ENCODE measurements at places on chromosomes 5 and 9.

DNA sequence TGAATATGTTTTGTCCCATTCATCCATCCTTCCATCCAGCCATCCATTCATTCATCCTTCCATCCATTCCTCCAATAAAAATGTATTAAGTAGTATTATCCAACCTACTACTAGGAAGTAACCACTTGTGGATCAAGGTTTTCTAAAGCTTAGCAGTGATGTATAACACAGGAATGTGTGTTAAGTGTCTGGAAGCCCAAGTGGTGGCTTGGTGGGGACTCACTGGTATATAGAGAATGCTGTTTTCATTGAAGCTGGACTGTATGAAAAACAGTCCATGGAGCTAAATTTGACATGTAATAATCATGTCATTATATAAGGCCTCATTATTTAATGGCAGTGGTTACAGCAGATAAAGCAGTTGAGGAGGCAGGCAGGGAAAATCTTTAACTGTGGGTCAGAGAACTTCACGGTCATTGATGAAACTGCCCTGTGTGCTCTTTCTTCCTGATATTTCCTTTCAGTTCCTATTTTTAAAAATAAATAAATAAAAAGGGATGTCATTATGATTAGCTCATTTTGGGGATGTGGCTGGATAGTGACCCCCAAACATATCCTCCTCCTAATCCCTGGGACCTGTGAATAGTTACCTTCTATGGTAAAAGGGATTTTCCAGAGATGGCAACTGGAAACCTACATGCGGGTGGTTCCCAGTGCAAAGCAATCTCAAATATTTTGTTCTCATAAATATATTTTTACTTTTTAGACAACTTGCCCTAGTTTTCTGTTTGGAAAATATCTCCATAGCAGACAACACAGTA lies 82.3 kb downstream of the DAPK1 start:
- DNase-seq, result no peak

DNA sequence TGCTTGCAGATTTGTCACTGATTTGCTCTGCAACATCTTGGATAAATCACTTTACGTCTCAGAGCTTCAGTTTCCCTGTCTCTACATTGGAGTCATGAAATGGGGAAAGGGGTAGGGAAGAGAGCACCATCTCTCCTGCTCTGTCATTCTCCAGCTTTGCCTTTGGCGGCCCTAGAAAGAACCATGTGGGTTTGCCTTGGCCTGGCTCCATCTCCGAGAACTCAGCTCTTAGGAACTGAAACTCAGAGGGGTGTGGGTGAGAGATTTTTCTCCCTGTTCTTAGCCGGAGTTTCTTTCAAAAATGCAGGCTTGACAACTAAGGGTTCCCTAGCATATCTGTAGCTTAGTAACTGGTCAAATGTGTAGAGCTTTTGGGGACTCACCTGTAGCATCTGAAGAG lies 123.5 kb downstream of the SMARCA2 start:
- no peak for DNase-seq

DNA sequence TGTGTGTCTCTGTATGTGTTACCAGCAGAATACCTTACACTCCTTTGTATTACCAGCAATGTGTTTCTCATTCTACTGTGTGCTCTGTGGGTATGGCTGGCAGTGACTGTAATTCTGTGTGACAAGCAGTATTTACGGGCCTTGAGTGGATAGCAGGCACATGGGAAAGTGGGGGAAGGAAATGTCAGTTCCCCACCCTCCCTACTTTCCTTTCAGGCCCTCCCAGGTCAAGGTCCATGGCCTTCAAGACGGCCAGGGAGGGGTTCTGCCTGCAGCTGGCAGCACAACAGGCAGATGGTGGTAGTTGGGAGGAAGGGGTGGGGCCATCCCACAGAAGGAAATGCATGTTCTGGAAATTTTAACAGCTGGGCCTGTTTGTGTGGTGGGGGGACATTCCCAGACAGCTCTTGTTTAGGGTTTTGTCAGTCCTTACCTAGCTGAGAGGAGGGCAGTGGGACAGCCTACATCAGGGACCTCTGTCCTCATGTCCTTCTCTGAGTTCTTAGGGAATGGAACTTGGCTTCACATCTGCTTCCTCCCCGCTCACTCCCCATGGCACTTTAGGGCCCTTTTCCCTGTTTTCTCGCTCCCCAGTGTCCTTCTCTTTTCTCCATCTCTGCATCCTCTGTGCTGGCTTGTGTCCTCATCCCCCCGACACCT lies 14.6 kb upstream of the TNIP1 start:
- peak; percentile 53 for DNase-seq

DNA sequence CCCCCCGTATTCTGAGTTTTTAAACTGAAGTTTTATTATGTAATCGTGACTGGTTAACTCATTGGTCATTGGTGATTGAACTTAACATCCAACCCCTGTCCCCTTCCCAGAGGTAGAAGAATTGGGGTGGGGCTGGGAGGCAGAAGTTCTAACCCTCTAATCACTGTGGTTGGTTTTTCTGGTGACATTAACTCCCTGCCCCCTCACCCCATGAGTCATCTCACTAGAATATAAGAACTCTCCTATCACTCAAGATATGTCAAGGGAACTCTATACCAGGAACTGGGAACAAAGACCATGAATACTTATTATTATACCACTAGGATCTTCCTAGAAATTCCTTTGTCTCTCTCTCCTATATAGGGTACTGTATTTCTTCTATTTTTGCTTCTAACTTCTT lies 52.3 kb upstream of the CAVIN4 start:
- DNase-seq, result no peak

DNA sequence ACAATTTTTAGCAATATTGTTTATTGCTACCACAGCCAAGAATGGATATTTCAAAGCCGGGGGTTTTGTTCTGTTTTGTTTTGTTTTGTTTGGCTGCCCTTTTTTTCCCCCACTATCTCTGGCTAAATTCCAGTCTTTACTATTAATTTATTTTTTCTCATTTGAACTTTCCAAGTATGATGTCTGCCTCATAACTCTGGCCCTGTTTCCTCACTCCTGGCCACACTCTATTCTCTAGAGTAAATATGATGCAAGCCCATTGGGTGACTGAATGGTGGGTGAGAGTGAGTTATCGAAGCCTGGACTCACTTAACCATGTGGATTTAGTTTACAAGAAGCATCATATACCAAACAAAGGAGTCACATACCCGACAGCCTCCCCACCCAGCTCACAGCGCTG lies 41.9 kb downstream of the WDR36 start:
- DNase-seq, result no peak

GRCh38 chr5:55344392-55344992 lies 36.7 kb downstream of the MTREX start:
- no peak for DNase-seq

GRCh38 chr5:6861667-6862066 lies 148.4 kb downstream of the TENT4A start:
- DNase-seq, result no peak

DNA sequence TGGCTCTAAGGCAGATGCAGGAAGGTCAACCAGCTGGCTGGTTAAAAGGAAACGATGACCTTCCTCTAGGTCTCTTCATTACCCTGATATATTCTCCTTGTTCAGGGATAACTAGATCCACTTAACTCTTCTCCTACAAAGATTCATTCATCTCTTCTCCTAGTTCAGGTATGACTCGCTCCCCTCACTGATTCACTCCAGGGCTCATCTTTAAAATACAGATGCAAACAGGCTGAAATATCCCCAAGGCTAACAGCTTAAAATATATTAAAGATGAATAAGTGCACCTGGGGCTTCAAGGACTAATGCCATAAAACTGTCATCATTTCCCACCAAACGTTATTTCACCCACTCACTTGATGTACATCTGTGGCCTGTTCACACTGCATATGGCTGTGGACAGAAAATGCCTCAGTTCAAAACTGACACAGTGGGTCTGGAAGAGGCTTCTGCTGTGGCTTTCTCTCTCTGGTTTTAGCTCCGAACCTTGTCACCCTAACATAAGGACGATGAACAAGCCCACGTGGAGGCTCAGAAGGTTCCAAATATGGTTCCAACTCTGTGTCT lies 366.9 kb downstream of the DEPDC1B start:
- no peak for DNase-seq

DNA sequence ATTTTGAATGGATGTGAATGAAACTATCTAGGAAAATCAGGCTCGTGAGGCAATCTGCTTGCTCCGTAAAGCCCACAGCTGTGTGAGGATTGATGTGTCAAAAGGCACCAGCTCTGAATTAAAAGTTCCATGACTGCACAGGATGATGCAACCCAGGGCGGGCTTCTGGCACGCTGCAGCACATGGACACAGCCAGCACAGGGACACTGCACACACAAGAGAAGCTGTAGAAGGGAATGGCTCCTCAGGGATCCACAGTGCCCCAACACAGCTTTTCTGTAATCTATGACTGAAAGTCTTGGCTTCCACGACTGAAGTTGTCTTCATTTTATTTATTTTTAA lies 151.0 kb downstream of the GCNT1 start:
- no peak for DNase-seq

GRCh38 chr9:36864491-36865410 lies 169.3 kb downstream of the PAX5 start:
- no peak for DNase-seq

- peak; percentile 86 for DNase-seq
Measured at GRCh38 chr9:2620919-2621721, 467 bp upstream of the VLDLR start.

GRCh38 chr5:159497221-159497620 lies 166.9 kb upstream of the IL12B start:
- no peak for DNase-seq

- DNase-seq, result no peak
Measured at GRCh38 chr9:83013867-83014605, 48.9 kb downstream of the RASEF start.
